ENCODE measurements at places on chromosomes 2 and 18.

- DNase-seq: peak; percentile 43
Measured at GRCh38 chr2:216873573-216873972, 13.7 kb upstream of the TNP1 start.

- no peak for DNase-seq
Measured at GRCh38 chr2:44807201-44808025, 134.1 kb upstream of the SIX3 start.

DNA sequence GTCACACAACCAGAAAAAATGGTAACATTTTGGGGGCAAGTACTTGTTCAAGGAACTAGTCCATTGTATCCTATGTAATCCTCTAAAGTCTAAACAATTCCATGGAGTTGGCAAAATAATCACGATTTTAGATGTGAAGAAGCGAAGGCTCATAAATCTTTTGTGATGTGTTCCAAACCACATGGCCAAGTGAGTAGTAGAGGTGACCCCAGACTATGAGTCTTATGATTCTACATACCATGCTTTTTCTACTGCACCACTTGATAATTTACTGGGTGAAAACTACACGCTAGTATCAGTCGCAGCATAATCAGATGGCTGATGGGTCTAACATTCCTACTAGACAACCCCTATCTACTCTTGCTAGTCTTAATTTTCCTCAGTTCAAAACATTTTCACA lies 371.4 kb downstream of the OSR1 start:
- no peak for DNase-seq

DNA sequence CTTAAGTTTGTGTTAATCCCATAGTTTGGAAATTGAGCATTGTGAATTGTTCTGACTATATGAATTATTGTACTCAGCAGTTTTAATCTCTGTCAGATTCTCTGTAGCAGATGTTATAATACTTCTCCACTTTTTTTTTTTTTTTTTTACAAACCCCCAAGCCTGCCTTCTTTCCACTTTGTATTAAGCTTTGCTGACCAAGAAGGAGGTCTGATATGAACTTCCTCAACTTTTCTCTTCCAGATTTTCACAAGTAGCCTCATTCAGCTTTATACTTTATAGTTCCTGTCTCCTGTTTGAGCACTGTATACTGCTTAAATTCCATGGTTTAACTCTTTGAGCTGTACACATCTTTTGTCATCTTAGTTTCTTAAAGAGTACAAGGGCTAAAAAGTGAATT lies 105.0 kb downstream of the HAUS1 start:
- no peak for DNase-seq

DNA sequence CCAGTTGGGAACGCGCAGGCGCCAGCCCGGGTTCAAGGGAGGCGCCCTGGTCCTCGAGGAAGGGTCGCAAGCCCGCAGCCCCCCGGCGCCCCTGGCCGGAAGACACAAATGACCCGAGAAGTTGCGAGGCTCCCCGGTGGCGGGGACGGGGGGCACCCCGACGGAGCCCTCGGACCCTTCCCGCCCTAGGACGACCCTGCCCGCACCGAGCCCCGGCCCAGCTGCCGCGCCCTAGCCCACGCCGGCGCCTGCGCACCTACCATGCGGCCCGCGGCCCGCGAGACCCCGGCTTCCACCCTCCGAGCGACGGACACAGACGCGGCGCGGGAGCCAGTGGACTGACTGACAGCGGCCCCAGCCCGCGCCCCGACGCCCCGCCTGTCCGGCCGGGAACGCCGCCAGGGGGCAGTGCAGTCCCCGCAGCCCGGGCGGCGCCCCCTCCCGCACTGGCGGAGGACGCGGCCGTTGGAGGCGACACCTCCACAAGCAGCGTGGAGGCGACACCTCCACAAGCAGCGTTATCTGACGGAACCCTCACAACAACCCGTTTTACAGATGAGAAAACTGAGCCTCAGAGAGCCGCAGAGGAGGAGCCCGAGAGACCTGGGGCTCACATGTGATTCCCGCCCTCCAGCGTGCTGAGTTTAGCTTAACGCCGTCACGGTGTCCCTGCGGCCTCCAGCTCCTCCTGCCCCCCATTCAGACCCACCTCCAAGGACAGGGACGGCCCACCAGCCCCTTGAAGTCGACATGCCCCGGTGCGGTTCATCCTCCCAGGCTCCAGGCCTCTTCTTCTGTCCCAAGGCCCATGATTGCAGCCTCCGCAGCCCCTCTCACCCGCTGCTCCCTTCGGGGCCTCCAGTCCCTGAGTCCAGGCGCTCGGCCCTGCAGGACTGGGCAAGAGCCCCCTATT lies at the start of gene NMUR1:
Gene NMUR1, minus strand, starts transcription at position 347 of the 913 bp plus-strand sequence. Its CDS starts 84 bp downstream, at position 263.
- DNase-seq: peak; percentile 71

DNA sequence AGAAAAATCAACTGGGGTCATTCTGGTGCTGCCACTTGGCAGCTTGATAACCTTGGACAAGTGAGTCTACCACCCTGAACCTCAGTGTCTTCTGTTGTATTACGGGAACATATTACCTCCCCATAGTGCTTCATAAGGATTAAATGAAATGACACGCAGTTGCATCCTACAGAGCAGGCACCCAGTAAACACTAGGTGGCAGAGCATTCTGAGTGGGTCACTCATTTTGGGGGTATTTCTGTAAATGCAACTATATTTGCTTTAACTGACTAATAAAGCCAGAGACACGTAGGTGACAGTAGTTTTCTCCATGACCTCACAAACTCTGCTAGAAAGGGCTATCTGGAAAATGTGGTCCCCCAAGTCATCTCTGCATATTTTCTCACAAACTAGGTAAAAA lies 4.7 kb downstream of the CD226 start:
- DNase-seq: peak; percentile 12

DNA sequence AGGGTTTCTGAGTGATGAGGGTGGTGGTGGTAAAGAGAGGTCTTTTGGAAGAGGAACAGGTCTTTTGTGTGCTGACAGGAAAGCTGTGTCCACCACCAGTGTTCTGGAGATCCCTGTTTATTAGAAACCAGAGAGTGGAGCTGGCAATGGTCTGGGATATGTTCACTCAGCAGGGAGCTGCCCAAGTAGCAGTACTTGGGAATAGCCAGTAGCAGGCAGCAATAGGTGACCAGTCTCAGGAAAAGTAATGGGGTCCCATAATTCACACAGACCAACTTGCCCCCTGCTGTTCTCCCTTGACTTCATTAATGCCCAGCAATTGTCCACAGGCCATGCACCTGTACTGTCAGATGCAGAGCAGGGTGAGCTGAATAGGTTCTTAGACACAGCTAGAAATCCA lies 1.8 kb downstream of the TSPYL6 start:
- DNase-seq: no peak

- no peak for DNase-seq
Measured at GRCh38 chr2:166140932-166141331, 13.1 kb upstream of the SCN1A start.

- DNase-seq: no peak
Measured at GRCh38 chr18:8194431-8194830, 414.8 kb upstream of the RAB12 start.

DNA sequence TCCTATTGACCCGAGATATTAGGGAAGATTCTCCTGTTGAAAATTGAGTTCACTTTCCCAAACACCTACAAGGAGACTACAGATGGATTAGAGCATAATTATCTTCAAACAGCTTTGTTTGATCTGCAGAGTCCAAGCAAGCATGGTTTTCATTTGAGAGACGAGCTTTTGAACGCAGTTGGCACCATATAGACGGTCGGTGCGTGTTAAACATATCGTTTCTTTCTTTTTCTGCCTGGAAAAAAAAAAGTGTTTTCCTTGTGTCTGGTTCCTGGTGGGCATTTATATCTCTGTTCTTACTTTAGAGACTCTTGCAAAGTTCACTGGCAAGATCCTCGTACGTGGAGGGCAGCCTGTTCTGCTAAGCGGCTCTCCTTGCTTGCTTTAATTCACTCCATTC lies 248.9 kb downstream of the TMEM182 start:
- DNase-seq: no peak

GRCh38 chr2:26569216-26570082 lies 71.7 kb downstream of the CIB4 start:
- no peak for DNase-seq
